Natural killer cell treated with Interleukin-12 subunit alpha and Interleukin-12 subunit beta and Interleukin-15 and Interleukin-18, amount 100 ng/mL, for 72 hours (primary cell): ENCODE measurements at places on chromosomes 5 and 9. TPM values are rescaled to one million over a fixed set of nuclear protein-coding genes. Genes with fewer than 3 reads are reported as not detected.

DNA sequence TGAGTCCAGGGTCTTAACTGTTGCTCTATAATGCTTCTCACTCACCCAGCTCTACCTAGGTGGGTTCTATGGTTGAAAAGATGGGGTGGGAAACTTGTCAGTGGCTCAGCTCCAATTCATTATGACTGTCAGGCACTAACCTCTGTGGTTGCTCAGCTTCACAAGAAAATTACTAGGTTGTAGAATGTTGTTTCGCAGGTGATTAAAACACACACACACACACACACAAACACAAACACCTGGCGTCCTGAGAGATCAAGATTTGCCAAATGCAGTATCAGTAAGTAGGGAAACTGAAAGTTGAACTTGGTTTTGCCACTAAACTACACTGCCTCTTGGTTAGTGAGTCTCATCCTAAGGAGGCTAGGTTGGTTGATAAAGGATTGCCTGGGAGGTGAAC is 2.8 kb downstream of the MCCC2 start:
- DNase-seq, result no peak
- H3K27me3 ChIP-seq, result no peaks in the 10 kb centered on the region
- H3K4me1 ChIP-seq, result peaks cover 40% of the 10 kb centered on the region
- peak overlapping the region; percentile 90 for H3K27ac ChIP-seq

DNA sequence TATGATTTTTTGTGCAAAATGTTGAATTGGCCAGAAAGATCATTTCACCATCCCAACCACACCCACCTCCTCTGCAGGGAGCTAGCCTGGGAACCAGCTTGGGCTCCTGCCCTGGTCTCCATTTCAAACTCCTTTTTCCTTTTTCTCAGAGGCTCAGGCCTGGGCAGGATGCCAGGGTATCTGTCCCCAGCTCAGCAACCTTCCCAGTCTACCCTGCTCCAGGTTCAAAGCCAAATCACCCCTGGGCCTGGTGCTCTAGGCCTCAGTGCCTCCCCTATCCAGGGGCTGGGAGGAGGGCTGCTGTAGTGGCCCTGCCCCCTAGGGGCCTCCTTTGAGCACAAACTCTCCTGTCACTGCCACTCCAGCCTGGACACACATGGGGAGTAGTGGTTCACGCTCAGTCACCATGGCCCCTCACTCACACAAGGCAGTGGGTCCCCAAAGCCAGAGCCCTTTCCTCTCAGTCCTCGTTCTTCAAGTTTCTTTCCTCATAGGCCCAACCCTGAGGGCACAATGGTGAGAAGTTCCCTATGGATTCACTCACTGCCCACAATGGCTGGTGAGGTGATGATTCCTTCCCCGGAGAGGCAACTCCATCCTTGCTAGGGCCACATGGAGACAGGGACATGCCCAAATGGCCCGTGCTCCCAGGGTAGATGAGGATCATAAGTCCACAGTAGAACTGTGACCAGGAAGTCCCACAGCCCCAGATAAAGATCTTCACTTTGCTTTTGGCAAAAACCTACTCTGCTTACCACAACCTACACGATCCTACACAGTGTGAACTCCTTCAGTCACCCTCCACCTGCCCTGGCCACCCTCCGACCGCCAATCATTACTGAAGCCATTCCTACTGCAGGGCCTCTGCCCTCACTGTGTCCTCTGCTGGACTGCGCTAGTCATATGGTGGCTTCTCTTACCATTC is 1.6 kb upstream of the ST6GALNAC4 start:
- DNase-seq, result no peak
- H3K27me3 ChIP-seq, result no peaks in the 10 kb centered on the region
- H3K27ac ChIP-seq, result peak overlapping the region; percentile 64
- no peaks in the 10 kb centered on the region for H3K36me3 ChIP-seq
- peak overlapping the region; percentile 56 for H3K4me3 ChIP-seq

DNA sequence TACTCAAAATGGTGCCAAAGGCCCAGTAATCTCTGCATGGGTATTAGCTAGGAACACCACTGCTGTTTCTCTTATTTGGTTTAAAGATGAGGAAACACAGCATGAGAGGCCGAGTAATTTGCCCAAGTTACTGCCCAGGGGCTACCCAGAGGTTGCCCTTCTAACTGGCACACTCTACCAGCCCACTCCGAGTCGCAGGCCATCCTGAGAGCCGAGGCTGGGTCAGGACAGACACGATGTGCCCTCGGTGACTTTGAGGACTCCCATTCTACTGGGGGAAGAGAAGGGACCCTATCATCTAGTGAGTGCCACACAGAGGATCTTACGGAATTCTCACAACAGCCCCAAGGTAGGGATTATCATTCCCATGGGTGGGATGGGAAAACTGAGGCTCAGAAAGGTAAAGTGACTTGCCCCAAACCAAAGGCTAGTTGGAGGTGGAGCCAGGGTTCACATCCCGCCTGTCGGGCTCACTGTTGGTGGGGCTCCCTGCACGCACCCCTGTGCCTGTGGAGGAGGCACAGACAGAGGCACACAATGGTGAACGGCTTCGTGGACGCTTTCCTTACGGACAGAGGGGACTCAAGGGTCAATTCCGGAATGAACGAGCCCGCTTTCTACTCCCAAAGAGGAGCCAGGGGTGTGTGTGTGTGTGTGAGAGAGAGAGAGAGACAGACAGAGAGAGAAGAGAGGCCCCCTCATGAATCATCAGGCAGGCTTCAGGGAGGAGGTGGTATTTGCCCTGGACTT is 225.0 kb downstream of the MELK start:
- no peak overlapping the region for H3K27ac ChIP-seq
- peaks cover 8% of the 10 kb centered on the region for H3K36me3 ChIP-seq
- H3K4me3 ChIP-seq, result no peak overlapping the region
- no peaks in the 10 kb centered on the region for H3K4me1 ChIP-seq
- H3K27me3 ChIP-seq, result peaks cover 17% of the 10 kb centered on the region
- DNase-seq, result no peak

DNA sequence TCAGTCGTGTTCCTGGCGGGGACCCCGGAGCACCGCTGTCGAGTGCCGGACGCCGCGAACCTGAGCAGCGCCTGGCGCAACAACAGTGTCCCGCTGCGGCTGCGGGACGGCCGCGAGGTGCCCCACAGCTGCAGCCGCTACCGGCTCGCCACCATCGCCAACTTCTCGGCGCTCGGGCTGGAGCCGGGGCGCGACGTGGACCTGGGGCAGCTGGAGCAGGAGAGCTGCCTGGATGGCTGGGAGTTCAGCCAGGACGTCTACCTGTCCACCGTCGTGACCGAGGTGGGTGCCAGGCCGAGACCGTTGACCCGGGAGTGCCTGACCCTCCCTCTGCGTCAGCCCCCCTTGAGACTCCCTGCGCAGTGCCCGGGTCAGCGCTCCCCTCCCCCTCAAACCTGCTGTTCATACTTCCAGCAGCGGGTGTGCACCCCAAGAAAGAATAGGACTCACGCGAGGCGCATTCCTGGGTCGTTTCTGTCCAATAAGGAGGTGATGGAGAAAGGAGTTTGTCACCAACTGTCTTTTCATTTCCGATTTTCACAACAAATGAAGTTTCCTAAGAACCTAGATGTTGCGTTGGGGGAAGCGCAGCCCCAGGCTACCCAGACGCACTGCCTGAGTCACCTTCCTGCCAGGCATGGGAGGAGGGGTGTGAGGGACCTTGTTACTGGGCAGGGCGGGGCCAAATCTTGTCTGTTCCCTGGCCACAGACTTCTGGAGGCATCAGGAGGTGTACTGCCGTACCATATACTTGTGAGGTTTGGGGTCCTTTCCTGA is 722 bp downstream of the SLC22A4 start:
- peak overlapping the region; percentile 83 for H3K27ac ChIP-seq
- DNase-seq, result peak; percentile 91
- peaks cover 15% of the 10 kb centered on the region for H3K27me3 ChIP-seq
- H3K36me3 ChIP-seq, result no peaks in the 10 kb centered on the region

DNA sequence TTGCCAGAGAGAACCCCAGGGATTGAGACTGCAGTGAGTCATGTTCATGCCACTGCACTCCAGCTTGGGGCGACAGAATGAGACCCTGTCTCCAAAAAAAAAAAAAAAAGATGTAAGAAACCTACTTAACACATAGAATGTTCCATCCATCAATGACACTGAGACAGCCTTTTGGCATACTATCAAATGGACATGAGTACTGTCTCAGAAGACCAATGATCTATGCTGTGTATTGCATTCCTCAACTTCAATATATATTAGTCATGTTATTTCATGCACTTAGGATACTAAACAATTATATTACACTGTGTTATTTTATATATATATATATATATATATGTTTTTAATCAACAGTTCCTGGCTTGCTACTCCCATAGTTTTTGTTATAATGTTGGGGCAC is 57.1 kb upstream of the ANKH start:
- H3K4me3 ChIP-seq, result no peak overlapping the region
- no peak for DNase-seq
- no peaks in the 10 kb centered on the region for H3K36me3 ChIP-seq
- peaks cover 2% of the 10 kb centered on the region for H3K27me3 ChIP-seq
- H3K4me1 ChIP-seq, result no peaks in the 10 kb centered on the region
- no peak overlapping the region for H3K27ac ChIP-seq

- H3K36me3 ChIP-seq, result peaks cover 11% of the 10 kb centered on the region
- no peaks in the 10 kb centered on the region for H3K27me3 ChIP-seq
- H3K4me3 ChIP-seq, result peak overlapping the region; percentile 16
- H3K27ac ChIP-seq, result no peak overlapping the region
Observed at GRCh38 chr9:5364294-5365024, 24.8 kb upstream of the RLN1 start.

- no peaks in the 10 kb centered on the region for H3K36me3 ChIP-seq
- no peak overlapping the region for H3K27ac ChIP-seq
- DNase-seq, result no peak
Observed at GRCh38 chr5:139904816-139905661, 109.4 kb downstream of the PSD2 start.

The SPAAR gene
- total RNA-seq, result not detected

The IFNE gene
- not detected for total RNA-seq

The HAPLN1 gene
- total RNA-seq, result not detected
